ENCODE measurements at places on chromosomes 13 and 19. TPM values are rescaled to one million over a fixed set of nuclear protein-coding genes. Genes with fewer than 3 reads are reported as not detected.

Gene CAPN12
- 38.9 TPM for polyA plus RNA-seq

Gene MCEMP1
- polyA plus RNA-seq = not detected

Gene ZNF135
- 5.0 TPM for polyA plus RNA-seq

Gene ONECUT3
- polyA plus RNA-seq = 0.09 TPM

Gene OR4F17
- not detected for polyA plus RNA-seq

Gene CDC34
- polyA plus RNA-seq = 196 TPM

Gene B3GNT3
- polyA plus RNA-seq = 16.7 TPM

Gene LILRA2
- not detected for polyA plus RNA-seq

Gene SYNGR4
- polyA plus RNA-seq = 0.51 TPM

Gene GIPC3
- 0.19 TPM for polyA plus RNA-seq

Gene TEX29
- polyA plus RNA-seq = 1.8 TPM

DNA sequence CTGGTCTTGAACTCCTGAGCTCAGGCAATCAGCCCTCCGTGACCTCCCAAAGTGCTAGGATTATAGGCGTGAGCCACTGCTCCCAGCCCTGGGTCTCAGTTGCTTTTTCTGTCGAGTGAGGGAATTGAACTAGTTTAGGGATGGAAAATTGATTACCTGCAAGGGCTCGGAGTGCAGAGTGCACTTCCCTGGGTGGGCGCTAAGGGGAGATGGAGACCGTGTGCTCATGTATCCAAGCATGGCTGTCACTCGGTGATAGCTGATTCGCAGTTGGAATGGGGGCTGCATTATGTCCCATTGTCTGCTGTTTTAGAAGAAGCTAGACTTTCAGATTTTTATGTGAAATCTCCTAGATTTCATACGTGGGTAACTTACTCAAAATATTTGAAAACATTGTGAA is 139.9 kb upstream of the RFC3 start:
- DNase-seq = no peak

GRCh38 chr19:3783660-3784584 is 2.3 kb downstream of the MATK start:
- no peak for DNase-seq

GRCh38 chr19:29953352-29954247 is 11.6 kb downstream of the URI1 start:
- no peak for DNase-seq

GRCh38 chr13:84649853-84650252 is 767.6 kb upstream of the SLITRK1 start:
- DNase-seq = no peak

DNA sequence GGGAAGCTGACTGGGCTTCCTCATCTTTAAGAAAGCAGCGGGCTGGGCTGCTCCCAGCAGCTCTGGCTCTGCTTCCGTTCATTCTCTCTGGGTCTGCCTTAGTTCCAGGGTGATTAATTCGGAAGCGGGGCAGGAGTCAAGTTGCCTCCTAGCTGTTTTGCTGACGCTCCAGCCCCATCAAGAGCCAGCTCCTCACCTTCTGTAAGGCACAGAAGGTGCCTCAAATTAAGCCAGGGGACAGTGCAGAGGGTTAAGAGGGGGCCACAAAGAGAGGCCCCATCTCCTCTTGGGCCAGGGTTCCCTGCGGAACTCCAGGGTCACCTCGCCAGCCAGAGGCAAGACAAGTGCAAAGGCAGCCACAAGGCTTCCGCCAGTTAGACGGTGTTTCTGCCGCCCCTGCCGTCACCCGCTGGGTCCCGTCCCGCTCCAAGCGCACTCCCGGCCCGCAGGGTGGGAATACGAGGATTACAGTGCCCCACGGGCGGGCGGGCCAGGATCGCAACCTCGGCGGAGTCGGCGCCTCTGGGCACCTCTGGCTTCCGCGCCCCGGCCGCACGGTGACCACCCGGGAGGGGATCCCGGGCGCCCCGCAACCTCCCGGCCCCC is 508 bp downstream of the SLC15A1 start:
- no peak for DNase-seq

GRCh38 chr13:109436841-109437240 is 349.5 kb downstream of the IRS2 start:
- no peak for DNase-seq

DNA sequence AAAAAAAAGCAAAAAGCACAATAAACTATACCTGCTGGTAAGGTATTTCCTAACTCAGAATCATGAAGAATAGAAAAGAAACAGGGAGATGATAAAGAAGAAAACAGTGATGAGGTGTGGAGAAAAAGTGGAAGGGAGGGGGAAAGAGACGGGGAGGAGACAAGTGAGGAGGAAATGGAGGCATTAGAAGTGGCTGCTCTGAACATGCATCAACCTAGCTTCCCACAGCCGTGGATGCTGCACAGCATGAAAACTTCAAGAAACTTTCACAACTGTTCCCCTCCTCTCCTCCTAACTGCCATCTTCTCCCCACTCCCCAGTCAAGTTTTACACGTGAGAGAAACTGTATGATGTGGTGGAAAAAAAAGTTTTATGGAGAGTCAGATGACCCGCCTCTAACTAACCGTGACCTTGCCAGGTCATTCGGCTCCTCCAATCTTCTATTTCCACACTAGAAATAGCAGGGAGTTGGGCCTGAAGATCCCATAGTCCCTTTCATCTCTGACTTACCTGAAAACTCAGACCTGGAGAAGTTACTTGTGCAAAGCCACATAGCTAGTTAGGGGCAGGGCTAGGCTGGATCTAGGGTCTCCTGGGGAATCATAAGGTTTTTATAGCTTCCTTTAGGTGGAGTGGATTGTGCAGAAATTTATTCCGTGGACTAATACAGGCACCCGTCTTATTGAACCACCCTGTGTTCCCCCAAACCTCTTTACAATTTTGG is 461.9 kb downstream of the KLF5 start:
- no peak for DNase-seq

DNA sequence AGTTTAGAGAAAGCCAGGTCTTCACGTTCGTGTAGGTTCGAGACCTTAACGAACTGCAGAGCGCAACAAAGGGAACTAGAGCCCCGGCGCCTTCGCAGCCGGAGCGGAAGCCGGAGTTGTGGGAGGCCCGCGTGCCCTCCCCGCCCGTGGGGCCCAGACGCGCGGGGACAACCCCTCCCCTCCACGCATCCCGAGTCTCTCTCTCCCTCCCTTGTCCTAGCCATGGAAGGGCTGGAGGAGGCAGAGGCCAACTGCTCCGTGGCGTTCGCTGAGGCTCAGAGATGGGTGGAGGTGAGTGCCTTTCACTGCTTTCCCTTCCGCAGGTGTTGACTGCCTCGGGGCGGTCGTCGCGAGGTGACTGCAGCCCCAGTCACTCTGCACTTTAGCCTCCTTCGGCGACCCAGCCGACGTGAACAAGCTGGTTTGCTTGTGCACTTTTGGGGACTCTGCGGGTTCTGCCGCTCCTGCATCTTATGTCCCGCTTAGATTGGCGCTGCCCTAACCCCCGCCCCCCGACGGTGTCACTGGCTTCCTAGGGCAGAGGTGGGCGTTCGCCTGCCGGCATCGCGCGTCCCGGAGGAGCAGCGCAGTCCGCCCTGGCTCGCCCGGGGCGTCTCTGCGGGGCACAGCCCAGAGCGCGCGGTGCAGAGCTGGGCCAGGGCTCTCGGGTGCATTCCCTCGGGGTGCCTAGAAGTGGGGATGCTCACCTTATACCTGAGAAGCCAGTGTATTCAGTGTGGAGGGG is 478 bp downstream of the LMO7 start:
- DNase-seq = peak; percentile 43

DNA sequence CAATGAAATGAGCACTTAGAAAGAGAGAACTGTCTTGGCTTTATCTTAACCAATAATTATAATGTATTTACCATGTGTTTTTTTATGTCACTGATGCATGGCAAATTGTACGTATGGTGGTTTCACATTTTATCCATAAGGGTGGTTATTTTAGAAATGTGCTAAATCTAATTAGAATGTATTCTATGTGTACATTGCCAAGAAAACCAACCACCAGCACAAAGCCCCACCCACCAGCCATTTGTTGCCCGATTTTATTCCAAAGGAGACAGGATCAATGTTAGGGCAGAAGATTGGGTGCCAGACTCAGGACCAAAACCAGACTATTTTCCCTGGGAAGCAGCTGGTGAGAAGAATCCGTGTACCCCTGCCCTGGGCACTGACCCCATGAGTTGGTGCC is 63.0 kb upstream of the SOX1 start:
- DNase-seq = no peak

DNA sequence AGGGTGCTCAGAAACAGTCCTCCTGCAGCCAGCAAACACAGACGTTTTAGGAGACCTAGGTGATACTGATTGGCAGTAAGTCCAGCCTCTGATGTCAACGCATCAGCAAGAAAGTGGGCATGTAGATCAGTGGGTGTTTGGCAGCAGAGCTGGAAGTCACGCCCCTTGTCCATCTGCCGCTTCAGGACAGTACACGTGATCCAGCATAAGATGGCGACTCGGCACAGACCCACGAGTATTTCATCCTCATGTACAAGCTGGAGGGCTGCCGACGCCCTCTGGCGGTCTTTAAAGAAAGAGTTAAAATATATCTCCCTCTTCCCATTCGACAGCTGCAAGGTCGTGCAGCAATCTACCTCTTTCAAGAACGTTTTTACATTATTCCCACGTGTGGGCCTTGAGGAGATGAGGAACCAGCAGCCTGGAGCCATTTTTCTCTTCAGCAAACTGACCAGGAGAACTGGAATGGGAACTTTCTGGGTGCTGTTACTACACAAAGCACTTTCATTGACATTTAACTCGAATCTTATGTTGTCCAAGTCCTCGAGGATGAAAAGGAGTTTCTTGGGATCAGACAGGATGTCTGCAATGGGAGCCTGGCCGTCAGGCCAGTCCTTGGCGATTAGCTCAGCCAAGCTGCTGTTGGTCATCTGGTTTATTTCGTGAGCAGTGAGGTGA is 22.3 kb downstream of the NLRP11 start:
- peak; percentile 41 for DNase-seq

- no peak for DNase-seq
Measured at GRCh38 chr19:9406798-9407352, 28.5 kb downstream of the ZNF266 start.

DNA sequence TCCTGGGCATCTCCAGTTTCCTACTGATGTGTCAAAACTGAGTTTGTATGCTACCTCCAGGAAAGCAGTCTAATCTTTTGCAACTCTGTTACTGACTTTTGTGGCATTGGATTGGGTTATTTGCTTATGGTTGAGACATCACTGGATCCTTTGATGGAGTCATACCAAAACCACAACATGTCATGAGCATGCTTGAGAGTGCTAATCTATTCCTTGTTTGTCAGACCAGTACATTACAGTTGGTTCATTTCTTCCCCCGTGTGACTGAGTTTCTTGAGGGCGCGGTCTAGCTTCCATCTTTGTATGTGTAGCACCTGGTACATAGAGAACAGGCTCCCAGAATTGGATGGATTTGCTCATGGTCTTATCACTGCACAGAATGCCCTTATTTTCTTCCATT is 43.2 kb downstream of the SUGT1 start:
- DNase-seq = no peak

GRCh38 chr19:5340637-5341447 is at the start of gene PTPRS:
Gene PTPRS, minus strand, starts transcription at chr19:5340812. Its CDS starts 54,672 bp downstream, at chr19:5286140.
- DNase-seq = peak; percentile 93

GRCh38 chr13:36288794-36289391 is 8.7 kb downstream of the CCDC169 start:
- DNase-seq = no peak

DNA sequence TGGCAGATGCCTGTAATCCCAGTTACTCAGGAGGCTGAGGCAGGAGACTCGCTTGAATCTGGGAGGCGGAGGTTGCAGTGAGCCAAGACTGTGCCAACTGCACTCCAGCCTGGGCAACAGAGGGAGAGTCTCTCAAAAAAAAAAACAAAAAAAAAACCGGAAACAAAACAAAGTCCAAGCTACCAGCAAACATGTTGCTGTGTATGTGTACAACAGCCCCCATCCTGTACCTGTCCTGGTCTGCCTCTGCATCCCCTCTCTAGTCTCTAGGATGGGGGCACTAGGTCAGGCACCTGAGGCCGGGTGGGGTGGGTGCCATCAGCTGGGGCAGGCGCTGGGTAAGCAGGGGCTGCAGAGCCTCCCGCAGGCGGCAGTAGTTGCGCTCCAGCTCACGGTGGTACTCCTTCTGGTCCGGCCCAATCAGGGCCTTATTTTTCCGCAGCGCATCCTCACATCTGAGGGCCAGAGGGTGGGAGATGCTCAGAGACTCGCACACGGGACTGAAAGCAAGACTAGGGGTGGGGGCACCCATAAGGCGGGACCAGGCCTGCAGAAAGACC is 2.8 kb upstream of the KANK2 start:
- DNase-seq = no peak

- no peak for DNase-seq
Measured at GRCh38 chr19:15683411-15683810, 10.5 kb downstream of the CYP4F12 start.
